T-helper 17 cell (primary cell): ENCODE measurements at places on chromosomes 7 and 10.

DNA sequence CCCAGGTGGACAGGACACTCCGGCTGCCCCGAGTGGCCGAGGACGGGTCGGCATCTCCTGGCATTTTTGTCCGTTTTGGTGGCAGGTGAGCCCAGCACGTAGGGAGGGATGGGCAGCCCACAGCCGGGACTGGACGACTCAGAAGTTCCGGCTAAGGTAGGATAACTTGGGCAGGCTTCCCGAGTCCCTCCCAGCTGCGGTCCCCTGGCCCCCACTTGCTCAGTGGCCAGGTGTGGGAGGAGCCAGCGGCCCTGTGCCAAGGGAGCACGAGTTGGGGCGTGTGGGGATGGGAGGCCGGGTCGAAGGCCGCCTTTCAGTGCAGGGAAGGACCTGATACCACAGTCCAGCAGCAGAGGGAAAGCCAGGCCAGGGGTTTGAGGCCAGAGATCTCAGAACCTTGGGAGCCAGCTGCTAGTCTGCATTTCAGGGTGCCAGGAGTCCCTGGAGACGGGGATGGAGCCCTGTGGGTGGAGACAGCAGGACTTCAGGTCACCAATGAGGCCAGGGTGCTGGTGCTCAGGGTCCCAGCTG is 58.5 kb downstream of the PWWP2B start:
- no peak for DNase-seq

GRCh38 chr7:47186316-47186715 is 395.6 kb downstream of the TNS3 start:
- no peak for DNase-seq

DNA sequence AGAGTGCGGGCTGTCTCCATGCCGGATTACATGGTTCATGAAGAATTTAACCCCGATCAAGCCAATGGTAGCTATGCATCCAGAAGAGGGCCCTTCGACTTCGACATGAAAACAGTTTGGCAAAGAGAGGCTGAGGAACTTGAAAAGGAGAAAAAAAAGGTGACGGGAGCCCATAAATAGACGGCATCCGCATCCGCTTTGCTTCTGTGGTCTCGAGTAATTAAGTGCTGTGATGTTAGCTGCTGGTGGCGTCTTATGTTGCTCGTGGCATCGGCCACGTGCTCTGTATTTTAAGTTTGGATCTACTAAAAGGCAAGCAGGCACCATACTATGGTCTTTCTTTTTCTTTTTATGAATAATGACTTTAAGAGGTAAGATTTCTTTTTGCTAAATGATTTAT is 11.1 kb downstream of the C7orf57 start:
- no peak for DNase-seq

GRCh38 chr10:68594405-68594804 is 34.3 kb downstream of the TET1 start:
- DNase-seq = no peak

- peak; percentile 19 for DNase-seq
These were observed 1.3 kb downstream of the CYTH3 start for GRCh38 chr7:6271060-6271658.

GRCh38 chr7:156014808-156015207 is 202.5 kb upstream of the SHH start:
- DNase-seq = no peak

DNA sequence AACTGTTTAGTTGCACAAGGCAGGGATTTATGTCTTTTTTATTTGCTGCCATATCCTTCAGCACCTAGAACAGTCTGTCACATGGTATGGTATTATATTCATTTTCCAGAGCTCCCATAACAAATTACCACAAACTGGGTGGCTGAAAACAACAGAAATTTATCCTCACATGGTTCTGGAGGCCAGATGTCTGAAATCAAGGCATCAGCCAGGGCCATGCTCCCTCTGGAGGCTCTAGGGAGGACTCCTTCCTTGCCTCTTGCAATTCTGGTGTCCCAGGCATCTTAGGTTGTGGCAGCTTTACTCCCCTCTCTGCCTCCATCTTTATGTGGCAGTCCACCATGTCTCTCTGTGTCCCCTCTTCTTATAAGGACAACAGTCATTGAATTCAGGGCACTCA is 43.1 kb downstream of the MET start:
- no peak for DNase-seq

GRCh38 chr7:101767544-101767943 is 49.9 kb upstream of the CUX1 start:
- no peak for DNase-seq

GRCh38 chr7:37068902-37069301 is 344.6 kb upstream of the AOAH start:
- DNase-seq = no peak

DNA sequence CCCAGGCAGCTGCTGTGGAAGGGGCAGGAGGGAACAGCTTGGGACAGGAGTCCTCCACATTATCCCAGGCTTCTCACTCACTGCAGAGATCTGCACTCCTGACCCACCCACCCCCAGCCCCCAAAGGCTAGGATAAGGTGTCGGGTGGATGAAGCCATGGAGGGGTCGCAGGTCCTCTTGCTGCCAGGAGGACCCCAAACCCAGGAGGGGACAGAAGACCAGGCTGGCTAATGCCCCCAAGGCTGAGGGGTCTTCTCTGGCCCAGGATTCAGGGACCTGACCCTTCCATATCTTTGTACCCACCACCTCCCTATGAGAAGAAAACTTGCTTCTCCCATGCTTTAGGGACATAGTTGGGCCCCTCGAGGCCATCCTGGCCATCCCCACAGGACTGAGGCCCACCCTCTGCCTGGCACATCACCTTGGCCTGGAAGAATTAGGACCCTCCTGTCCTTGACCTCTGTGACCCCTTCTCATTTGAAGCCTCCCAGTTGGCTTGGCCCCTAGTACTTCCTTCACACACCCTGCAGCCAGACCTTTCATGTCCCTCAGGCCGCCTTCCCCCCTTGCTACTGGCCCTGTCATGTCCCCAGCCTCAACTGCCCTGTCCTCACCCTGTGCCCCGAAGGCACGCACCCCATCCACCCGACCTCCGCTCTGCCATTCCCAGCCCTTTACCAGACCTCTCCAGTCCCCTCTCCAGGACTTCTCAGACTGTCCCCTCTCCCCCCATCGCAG is 21.6 kb downstream of the KCNH2 start:
- no peak for DNase-seq

- DNase-seq = no peak
These were observed 45.1 kb downstream of the CAMK1D start for GRCh38 chr10:12394241-12395033.

DNA sequence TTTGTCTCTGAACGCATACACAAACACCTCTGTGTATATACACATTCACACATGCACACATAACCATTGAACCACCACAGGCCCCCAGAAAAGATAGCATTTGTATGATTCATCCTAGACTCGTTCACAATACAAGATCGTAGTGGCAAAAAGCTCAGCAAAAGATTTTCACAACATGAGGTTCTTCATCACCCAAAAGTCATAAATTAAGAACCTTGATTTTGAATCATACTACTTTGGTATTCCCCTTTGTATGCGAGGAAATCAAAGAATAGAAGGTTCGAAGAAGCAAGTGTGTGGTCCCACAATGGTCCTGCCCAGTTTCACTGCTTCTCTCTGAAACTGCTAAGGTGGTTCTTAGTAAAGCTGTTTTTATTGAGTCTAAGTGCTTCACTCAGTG is 200.7 kb downstream of the CELF2 start:
- no peak for DNase-seq

- DNase-seq = no peak
These were observed 20.8 kb upstream of the CDK1 start for GRCh38 chr10:60757420-60757895.

DNA sequence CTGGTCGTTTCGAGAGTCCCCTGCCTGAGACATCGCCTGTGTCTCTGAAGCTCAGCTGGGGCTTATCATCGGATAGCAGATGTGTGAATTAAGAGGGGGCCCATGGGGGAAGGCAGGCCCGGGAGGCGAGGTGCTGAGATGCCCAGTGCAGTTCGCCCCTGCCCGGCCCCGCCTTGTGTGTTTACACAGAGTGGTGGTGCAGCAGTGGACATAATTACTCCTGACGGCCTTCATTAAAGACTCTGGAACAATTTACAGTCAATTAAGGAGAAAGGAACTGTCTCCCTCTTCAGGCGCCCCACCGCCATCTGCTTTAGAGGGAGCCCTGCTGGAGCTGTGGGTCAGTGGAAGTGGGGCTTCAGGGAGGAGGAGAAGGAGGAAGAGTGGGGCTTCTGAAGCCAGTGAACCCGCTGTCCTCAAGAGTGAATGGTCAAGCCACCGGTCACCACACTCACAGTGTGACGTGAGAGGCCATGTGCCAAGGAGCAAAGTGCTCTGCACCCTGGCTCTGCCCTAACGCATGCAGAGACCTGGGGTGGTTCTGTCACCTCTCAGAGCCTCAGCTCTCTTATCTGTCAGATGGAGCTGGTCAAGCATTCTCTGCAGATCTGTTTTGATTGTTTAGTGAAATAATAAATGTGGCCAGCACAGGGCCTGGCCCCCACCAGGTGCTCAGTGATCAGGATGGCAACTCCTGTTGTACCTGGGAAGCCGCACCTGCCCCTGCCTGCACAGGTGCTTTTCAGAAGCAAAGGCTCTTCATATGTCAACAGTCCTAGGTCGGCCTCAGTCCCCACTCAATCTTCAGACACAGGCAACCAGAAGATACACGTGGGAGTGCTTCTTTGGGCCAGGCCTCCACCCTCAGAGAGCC is 65.6 kb downstream of the CDH23 start:
- DNase-seq = no peak

DNA sequence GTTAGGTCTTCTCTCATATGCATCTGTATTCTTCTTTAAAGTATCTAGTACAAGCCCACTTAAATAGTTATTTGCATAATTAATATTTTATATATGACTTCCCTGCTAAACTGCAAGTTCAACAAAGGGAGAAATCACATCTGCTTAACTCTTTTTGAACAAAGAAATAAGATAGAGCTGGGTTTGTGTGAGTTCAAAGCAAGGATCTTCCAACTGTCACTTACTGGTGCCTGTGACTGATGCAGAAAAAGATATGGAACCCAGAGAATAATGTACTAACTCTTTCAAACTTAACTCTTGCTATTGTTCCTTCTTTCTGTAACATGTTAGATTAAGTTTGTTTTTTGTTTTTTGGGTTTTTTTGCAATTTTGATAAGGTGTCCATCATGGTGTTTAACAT is 71.3 kb upstream of the SP4 start:
- no peak for DNase-seq

DNA sequence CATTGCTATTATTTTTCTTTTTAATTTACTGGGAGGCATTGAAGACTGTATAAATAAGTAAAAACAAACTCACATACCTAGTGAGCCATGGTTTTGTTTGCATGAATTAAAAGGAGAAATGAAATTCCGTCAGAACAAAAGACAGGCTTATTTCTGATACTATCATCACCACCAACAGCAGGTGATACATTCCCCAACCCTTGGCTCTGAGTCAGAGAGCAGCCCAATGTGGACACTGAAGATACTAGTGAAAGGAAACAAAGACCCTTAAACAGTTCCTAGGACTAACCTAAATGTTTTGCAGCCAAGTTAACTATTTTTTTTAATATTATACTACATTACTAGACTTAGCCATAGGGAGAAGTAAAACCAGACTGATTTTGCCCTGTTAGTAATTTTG is 31.6 kb downstream of the CHRM2 start:
- DNase-seq = no peak

GRCh38 chr10:110916554-110917346 is 2.2 kb downstream of the BBIP1 start:
- no peak for DNase-seq

DNA sequence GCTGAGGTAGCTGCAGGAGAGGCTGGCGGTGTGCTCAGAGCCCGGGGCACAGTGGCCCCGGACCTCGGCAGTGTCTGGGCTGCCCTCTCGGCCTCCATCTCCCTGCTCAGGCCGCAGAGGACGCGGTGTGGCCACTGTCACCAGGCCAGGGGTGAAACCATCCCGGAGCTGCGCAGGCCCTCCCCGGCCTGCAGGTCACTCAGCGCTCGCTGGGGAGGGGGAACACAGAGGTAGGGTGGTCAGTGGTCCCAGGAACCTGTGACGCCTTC is 49.8 kb upstream of the DAGLB start:
- DNase-seq = no peak

GRCh38 chr10:5953676-5954075 is 23.7 kb downstream of the IL15RA start:
- no peak for DNase-seq

GRCh38 chr10:111392159-111392558 is 315.3 kb downstream of the ADRA2A start:
- DNase-seq = no peak

DNA sequence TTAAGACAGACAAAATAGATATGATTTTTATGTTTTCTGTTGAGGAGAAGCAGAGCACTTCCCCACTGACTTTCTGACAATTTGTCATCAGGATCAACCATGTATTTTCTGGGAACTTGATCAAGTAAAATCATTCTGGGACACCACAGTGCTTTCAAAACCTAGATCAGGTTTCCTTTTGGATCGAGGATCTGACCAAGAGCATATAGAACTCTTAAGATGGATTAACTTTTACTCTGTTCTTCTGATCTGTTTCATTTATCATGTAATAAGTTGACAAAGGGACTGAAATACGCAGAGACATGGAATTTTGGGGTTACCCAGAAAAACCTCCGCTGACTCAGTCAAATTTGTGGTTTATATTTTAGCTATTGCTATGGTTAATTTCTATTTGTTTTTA is 136.0 kb upstream of the WNT16 start:
- no peak for DNase-seq

GRCh38 chr7:128940494-128941322 is 3.0 kb downstream of the IRF5 start:
- no peak for DNase-seq

- no peak for DNase-seq
These were observed 30.1 kb downstream of the KCNH2 start for GRCh38 chr7:150947761-150948651.

DNA sequence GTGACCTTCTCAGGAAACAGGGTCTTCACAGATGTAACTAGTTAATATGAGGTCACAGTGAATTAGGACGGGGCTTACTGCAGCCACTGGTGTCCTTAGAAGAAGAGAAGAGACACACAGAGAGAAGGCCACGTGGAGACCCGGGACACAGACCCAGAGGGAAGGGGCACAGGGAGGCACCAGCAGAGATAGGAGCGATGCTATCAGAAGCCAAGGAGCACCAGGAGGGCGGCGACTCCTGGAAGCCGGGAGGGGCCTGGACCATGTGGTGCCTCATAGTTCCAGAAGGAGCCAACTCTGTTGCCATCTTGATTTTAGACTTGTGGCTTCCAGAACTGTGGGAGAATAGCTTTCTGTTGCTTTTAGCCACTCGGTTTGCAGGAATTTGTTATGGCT is 505.9 kb downstream of the TCERG1L start:
- no peak for DNase-seq

GRCh38 chr7:155850766-155851678 is 38.8 kb upstream of the SHH start:
- DNase-seq = no peak
